ENCODE measurements at places on chromosomes 7 and 10. TPM values are rescaled to one million over a fixed set of nuclear protein-coding genes. Genes with fewer than 3 reads are reported as not detected.

PIK3AP1 gene
- total RNA-seq = not detected

LRRTM3 gene
- not detected for total RNA-seq

DLX6 gene
- not detected for total RNA-seq

FAM25C gene
- not detected for total RNA-seq

ACTR3C gene
- 0.09 TPM for total RNA-seq

ASB10 gene
- not detected for total RNA-seq

PNLIPRP3 gene
- not detected for total RNA-seq

AZGP1 gene
- total RNA-seq = 0.09 TPM
